Kidney epithelial cell (primary cell): ENCODE measurements at places on chromosomes 3 and 15.

DNA sequence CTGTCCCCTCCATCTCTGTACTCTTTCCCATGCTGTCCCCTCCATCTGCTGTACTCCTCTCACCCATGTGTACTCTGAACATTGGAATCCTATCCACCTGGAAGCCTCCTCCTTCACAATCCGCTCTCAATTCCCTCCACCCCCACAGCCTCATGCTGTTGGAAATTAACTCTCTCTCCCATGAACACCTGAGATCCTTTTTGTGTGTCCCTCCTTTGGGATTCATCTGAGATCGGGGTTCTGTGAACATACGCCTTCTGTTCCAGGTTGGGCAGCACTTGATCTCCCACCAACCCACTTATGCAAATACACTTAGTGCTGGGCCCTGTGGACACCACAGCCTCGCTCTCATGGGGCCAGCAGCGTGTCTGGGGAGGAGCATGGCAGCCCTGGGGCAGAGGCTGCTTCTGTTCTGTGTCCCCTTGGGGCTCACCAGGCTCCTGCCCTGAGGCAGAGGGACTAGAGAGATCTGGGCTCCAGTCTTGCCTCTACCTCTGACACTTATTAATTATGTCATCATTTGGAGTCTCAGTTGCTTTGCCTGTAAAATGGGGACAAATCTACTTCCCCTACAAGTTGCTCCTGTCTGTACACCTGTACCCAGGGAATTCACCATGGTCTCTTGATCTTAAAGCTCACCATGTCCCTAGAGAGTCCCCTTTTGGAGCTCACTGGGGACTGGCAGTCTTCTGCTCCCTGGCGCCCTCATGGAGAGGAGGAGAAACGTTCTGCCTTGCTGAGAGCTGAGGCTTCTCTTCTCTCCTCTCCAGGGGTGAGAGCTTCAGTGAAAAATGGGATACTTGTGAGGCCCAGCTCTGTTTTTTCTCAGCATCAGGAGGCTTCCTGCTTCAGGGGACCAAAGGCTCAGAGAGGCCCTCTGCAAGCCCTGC, 42.7 kb downstream of the ITGA11 start:
- DNase-seq = no peak

DNA sequence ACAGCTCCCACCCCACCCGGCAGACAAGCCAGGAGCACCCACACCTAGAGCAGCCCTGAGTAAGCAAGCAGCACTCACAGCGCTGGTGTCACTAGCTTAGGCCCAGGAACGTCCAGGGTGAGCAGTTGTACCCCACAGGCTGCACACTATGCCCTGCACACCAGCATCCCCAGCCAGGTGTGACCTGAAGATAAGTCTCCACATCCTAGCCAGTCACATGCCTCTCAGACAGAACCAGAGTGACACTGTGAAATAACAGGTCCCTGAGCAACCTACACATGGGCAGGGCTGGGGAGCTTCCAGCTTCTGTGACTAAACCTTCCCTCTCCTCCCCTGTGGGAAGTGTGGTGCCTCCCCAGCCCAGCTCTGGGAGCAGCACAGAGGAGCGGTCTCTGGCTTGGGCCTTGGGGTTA, 253.6 kb downstream of the UACA start:
- no peak for DNase-seq

DNA sequence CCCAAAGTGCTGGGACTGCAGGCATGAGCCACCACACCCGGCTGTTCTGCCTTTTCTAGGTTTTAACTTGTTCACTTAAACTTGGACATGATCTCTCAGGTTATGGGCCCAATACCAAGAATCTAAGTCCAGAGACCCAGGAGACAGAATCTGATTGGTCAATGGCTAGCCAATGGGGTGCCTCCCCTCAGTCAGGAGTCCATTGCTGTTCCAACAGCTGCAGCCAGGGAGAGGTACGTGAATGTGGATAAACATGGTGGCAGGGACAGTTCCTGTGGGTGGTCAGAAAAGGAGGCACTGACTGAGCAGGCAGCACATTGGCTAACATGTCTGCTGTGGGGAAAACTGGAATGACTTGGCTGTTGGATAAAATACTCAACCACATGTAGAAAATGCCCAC, 140.3 kb downstream of the RPLP1 start:
- DNase-seq = no peak

DNA sequence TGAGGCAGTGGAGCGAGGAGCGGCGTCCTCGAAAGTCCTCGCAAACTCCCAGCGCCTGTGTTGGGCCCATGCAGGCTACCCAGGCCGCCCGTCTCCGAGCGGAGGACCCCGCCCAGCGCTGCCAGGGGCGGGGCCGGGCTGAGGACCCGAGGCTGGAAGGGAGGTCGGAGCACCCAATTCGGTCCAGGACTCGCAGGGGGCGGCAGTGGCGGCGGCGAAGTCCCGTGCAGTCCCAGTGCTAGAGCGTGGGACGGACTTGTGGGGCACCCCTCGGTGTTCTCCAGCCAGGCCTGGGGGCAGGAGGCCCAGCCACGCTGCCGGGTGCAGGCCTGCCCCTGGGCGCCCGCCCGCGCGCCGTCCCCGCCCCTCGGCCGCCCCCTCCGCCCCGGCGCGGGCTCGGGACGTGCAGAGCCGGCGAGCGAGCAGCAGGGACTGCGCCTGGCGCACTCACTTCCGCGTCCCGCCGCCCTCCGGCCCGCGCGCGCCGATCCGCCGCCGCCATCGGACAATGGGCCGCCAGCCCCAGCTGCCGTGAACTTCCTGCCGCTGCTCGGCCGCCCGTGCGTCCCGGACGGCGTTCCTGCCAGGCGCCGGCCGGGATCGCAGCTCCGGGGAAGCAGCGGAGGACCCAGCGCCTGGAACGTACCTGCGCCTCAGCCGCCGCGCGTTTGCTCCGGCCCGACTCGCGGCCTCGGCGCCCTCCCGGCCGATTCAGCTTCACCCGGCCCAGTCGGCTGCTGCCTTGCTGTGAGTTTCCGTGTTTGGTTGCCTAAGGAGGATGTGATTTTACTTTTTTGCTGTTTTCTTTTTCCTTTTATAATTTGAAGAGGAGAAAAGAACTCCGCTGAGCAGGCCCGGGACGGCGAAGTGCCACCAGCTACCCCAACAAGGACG, 596 bp upstream of the LIMD1 start:
- no peak for DNase-seq

GRCh38 chr15:32096916-32097617, 66.8 kb downstream of the CHRNA7 start:
- no peak for DNase-seq

DNA sequence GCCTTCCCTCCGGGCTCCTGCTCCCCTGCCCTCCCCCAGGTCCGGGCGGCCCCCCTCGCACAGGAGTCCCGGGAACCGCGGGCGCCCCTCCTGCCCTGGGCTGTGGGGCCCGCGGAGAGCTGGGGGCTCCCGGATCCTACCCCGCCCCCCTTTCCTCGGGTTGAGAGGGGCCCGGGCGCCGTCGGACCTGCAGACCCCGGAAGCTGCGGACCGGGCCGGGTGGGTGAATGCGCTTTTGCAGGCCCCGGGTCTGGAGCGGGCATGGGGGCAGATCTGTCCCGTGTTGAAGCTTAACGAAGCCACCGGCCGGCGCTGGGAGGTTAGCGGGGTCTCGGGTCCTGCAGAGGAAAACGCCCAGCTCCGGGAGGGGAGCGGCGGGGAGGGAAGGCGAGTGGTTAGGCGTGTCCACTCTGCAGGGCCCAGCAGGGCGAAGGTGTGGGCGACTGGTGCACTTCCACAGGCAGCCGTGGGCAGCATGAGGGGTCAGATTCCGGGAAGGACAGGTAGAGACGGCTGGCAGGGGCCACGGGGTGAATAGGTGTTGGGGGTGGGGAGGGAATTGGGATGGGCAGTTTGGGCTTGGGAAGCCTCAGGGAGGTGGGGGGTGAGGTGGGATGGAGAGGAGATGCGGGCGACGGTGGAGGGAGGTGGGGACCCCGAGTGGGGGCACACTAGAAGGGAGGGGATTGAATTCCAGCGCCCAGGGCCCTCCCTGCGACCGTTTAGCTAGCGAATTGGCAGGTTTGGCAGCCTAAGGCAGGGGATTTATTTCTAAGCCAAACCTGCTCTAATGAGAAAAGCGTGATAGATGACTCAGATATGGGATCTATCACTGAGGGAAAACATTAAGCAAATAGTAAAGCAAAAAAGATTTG, 635 bp downstream of the CD276 start:
- DNase-seq = peak; percentile 28

- DNase-seq = no peak
Measured at GRCh38 chr3:117495620-117496019, 786.0 kb downstream of the TUSC7 start.

GRCh38 chr3:100457811-100458210, 34.6 kb upstream of the TMEM45A start:
- DNase-seq = no peak

GRCh38 chr3:98482717-98483482, 14.6 kb upstream of the OR5K2 start:
- DNase-seq = no peak

GRCh38 chr3:48403533-48404439, 26.1 kb downstream of the PLXNB1 start:
- no peak for DNase-seq

GRCh38 chr15:38600236-38600635, 35.6 kb upstream of the RASGRP1 start:
- DNase-seq = no peak

GRCh38 chr3:38907426-38907825, 91.4 kb upstream of the SCN10A start:
- DNase-seq = no peak

DNA sequence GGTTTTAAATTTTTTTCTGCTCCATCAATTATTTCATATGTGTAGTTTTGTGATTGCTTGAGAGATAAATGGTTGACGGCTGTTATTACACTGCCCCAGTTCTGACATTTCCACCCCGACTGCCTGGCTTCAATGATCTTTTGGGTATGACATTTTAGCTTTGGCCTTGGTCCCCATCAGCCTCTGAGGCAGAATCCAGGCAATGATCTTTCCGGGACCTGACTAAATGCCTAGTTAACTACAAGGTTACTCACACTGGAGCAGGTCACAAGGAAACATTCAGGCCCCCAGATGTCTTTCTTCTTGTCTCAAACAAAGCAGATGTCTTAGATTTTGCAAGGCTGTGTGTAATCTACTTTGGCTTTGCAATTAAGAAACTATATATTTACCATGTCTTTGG, 61.1 kb upstream of the TMCO5A start:
- no peak for DNase-seq

DNA sequence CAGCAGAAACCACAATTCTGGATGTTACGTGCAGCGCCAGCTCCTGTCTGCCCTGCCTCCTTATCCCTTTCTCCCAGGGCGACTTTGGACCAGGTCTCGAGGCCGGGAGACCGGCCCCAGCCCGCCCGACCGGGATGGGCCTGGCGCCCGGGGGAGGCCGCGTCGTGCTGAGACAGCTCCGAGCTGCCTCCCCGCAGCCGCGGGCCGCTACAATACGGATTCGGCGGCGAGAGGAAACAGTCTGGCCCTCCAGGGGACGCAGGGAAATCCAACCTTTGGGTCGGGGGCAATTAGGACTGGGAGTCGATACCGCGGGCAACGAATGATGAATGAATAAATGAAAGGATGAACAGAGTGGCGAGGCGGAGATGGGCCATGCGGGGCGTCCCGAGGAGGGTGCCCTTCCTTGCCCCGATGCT, 537 bp downstream of the GRAMD2A start:
- DNase-seq = no peak

GRCh38 chr3:188341501-188341900, 187.5 kb downstream of the LPP start:
- DNase-seq = no peak

GRCh38 chr15:68781766-68782588, 38.7 kb downstream of the ANP32A start:
- no peak for DNase-seq

DNA sequence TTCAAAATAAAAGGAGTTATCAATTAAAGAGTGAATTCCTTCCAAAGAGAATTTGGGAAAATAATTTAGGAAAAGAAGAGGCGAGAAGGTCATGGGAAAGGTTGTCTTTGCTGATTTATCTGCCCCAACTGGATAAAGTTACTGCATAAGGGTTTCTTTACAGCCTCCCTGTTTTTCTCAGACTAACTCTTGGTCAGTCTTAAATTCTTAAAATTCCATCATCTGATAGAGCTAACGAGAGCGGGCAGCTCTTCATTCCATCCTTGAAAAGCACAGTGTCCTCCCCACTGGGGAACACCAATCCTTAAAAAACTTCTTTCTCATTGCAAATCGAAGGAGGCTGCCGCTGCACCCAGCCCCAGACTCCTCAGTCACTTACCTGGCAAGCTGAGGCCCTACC, 107.2 kb downstream of the PGPEP1L start:
- DNase-seq = no peak

DNA sequence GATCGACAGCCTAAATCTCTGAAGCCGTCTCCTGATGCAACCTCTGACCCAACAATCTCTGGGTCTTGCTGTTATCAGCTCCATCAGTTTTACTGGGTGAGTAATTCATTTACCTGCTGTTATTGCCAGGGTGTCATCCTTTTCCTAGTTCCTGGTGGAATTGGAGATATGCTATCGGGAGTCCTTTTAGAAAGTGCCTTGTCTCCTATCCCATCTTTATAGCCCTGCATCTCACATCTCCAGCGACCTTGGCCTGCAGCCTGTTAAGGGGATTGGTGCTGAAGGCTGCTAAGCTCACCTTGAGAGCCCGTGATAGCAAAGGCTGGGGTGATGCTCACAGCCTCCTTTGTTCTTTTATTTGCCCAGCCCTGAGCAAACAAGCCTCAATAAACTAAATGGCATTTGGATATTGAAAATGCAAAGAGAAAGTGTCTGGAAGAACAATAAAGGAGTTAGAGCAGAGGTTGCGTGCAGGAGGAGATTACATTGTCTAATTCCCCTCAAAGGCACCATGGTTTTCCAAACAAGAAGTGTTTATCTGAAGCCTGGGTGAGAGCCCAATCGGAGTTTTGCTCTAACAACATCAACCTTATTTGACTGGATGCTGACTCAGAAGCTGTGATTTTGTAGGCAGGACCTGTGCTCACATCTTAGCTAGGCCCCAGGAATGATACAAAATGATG, 101.8 kb downstream of the RPLP1 start:
- DNase-seq = no peak

GRCh38 chr3:24419067-24419791, 75.4 kb downstream of the THRB start:
- no peak for DNase-seq

GRCh38 chr3:107950417-107950816, 140.4 kb downstream of the CD47 start:
- DNase-seq = no peak

- DNase-seq = no peak
Measured at GRCh38 chr3:183959214-183959613, 58.5 kb downstream of the ABCC5 start.

DNA sequence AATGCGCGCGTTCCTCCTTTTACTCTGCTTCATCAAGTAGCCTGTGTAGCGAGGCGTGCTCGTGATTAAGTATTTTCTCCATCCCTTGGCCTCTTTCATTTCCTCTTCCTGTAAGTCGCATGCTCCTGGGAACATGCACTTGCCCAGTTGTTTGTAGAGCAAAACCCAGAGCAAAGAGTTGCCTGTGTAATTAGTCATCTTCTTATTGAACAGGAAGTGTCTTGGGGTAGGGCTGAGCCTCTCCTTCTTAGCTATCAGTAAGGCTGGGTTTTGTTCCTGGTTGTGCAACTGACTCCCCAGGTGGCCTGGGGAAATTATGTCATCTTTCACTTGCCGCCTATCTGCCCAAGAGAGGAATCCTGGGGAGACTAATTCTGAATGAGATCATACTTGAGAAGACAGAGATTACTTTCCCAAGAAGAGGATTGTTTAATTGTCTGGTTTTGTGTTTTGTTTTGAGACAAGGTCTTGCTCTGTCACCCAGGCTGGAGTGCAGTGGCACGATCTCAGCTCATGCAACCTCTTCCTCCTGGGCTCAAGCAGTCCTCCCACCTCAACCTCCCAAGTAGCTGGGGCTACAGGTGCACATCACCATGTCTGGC, 14.9 kb downstream of the LIPH start:
- peak; percentile 100 for DNase-seq

GRCh38 chr3:65569129-65569528, 469.6 kb downstream of the MAGI1 start:
- no peak for DNase-seq
